ENCODE measurements at places on chromosomes 6 and 20. TPM values are rescaled to one million over a fixed set of nuclear protein-coding genes. Genes with fewer than 3 reads are reported as not detected.

DNA sequence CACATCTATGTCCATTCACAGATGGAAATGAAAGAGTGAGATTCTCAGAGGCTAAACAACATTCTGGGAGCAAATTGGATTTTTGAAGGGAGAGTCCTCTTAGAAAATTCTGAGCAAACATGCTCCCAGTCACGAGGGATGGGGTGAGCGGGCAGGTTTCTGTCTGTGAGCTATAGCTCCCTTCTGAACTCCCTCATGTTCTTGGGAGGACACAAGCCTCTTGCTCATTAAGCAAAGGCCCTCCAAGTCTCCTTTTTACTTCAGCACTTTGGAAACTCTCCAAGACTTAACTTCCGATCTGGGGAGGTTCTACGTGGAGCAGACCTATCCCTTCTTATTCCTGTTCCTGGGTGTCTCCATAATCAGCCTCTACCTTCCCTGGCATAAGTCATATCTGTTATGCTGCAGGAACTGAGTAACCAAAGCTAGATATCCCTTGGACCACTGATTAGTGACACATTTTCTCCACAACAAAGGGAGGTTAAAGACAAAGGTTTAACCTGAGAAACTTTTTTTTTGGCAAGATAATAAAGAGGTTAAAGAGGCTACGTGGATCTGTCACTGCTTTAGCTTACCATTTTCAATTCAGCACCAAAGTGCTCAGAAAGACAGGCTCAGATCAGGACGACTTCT is 33.0 kb upstream of the SMIM29 start:
- no peak for DNase-seq

GRCh38 chr6:74568861-74569260 is 637.0 kb downstream of the COL12A1 start:
- peak; percentile 87 for DNase-seq

GRCh38 chr6:136113736-136114173 is 136.4 kb downstream of the MTFR2 start:
- DNase-seq, result peak; percentile 89

- DNase-seq, result peak; percentile 65
These were observed 764 bp upstream of the SNAP25 start for GRCh38 chr20:10217721-10218410.

DNA sequence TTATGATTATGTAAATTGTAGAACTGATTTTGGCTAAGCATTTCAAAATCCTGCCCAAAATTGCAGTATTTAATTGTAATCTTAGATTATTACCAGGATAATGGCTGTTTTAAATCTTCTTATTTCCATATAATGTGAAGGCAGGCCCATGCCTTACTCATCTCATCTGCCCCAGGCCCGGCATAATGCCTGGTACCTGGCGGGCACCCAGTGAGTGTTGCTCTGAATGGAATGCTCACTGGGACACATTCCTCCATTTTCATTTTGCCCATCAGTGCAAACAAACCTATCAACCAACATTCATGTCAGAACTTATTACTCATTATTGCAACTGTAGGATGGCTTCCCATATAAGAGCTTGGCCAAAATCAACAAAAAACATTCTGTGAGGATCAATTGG is 22.8 kb downstream of the SAMD5 start:
- DNase-seq, result no peak

GRCh38 chr6:43076464-43077332 is 584 bp downstream of the PTK7 start:
- no peak for DNase-seq

- DNase-seq, result no peak
These were observed 73.7 kb upstream of the CITED2 start for GRCh38 chr6:139448051-139448649.

GRCh38 chr20:10559266-10559665 is 114.5 kb downstream of the JAG1 start:
- DNase-seq, result no peak

DNA sequence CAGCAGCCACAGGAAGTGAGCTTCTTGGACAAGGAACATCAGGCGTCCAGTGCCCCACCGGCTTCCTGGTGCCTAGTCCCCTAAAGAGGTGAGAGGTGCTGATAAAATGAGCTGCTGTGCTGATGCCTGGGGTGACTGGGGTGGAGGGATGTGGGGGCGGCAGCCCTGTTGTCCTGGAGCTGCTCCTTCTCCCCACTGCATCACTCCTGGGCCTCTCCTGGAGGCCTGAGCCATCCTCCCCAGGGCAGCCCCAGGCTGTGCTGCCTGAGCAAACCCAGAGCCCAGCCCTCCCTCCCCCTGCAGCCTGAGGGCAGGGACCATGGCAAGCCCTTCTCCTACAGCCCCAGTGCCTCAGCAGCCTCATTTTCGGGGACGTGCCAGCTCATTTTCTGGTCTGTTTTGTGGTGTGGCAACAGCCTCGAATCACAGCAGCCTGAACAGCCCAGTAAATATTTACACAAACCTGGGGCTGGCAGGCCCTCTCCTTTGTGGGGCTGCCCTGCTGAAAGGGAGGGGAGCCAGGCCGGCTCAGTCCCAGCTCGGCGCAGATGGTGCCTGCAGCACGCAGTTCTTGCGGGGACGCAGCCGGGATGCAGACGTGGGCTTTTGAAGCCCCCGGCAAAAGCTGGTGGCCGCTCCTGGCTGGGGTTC is 259.9 kb downstream of the DLL1 start:
- DNase-seq, result no peak

- DNase-seq, result no peak
These were observed 5.6 kb downstream of the RPL10A start for GRCh38 chr6:35473850-35474130.

VWA7 gene
- total RNA-seq, result 0.25 TPM

Data from endothelial cell of umbilical vein (primary cell).